ENCODE measurements at places on chromosomes 1 and 21.

DNA sequence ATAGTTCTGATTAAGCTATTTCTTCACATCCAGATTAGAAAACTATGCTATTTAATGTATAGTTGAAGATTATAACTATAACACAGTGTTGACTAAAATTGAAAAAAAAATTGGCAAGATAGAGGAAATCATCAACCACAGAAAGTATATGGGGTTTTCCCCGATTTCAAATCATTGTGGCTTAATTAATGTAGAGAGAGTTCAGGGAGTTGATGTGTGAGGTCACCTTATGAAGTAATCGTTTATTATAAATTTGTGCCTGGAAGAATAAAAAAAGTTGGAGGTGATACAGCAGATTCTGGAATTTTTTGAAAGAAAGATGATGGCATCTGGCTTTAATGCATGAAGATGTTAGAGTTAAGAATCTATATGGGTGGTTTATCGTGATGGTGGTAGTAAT, 84.3 kb downstream of the PTGS2 start:
- DNase-seq, result no peak

DNA sequence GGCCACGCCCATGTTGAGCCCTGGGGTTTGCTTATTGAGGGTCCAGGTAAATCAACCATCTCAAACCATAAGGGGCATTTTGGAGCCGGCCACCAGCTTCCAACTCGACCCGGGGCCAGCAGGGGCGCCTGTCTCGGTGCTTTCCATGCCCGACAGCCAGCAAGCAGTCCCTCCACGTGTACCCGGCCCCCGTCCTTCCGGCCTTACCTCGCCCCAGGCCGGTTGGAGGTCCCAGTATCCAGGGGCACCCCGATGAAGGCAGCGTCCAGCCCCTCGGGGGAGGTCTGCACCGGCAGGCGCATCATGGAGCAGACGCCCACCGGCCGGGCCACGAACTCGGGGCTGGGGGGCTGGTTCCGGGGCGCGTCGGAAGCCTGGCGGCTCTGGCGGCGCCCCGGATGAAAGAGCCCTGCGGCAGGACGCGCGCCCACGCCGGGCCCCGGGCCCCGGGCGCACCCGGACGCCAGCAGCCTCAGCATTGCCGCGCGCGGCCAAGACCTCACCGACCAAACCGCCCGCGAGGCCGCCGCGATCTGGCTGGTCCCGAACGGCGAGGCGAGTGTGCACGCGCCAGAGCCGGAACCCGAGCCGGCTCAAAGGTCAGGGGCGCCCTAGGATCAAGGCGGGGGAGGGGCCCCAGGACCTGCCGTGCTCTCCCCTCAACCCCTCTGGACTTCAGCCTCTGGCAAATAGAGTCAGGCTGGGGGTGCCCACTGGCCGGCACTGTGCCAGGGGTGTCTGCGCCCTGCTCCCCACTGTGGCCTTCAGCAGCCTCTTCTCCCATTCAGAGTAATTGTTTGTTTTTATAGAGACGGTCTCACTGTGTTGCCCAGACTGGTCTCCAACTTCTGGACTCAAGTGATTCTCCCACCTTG, at the start of gene AGMAT:
Gene AGMAT (minus strand): TSS at position 563 of the 875 bp plus-strand sequence. CDS start 84 bp downstream, at position 479.
- peak; percentile 82 for DNase-seq

- DNase-seq, result no peak
Measured at GRCh38 chr1:17944646-17945045, 163.0 kb upstream of the IGSF21 start.

DNA sequence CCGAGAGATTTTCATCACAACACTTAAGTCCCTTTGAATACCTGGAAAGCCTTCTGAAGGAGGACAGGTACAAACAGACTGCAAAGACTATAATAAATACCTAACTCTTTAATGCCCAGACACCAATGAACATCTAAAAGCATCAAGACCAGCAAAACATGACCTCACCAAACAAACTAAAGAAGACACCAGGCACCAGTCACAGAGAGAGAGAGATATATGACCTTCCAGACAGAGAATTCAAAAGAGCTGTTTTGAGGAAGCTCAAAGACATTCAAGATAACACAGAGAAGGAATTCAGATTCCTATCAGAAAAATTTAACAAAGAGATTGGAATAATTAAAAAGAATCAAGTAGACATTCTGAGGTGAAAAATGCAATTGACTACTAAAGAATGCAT, 50.6 kb upstream of the ACADM start:
- DNase-seq, result no peak

GRCh38 chr1:190312763-190313162, 164.9 kb downstream of the BRINP3 start:
- no peak for DNase-seq

DNA sequence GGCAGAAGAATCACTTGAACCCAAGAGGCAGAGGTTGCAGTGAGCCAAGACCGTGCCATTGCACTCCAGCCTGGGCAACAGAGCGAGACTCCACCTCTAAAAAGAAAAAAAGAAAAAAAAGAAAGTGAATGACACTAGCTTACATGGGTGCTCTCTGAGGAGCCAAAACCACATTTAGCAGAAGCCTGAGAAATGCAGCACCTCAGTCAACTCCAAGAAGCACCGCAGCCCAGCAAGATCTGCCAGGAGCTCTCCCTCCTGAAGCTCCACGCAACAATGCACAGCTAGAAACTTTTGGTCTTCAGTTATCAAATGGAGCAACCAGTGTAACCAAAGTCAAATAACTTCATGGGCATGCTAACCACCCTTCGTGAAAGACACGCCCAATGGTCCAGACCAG, 229.1 kb downstream of the SETD4 start:
- no peak for DNase-seq

GRCh38 chr1:112444269-112444668, 48.3 kb downstream of the CTTNBP2NL start:
- no peak for DNase-seq

DNA sequence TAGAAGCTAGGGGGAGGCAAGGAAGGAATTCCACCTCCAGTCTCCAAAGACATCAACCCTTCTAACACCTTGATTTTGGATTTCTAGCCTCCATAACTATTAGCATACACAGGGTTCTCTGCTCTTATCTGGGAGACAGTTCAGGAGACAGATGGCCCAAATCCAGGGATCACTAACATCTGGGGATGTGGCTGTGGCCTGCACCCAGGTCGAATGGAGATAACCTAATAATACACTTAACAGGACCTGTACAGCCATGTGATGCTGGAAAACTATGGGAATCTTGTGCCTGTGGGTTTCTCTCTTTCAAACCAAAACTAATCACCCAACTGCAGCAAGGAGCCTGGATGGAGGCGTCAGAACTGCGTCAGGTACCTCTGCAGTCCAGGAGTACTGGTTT, 47.6 kb downstream of the KIAA0319L start:
- no peak for DNase-seq

- DNase-seq, result no peak
Measured at GRCh38 chr1:116921301-116921885, 11.7 kb downstream of the PTGFRN start.

- DNase-seq, result no peak
Measured at GRCh38 chr1:17404034-17404684, 32.2 kb downstream of the PADI6 start.

DNA sequence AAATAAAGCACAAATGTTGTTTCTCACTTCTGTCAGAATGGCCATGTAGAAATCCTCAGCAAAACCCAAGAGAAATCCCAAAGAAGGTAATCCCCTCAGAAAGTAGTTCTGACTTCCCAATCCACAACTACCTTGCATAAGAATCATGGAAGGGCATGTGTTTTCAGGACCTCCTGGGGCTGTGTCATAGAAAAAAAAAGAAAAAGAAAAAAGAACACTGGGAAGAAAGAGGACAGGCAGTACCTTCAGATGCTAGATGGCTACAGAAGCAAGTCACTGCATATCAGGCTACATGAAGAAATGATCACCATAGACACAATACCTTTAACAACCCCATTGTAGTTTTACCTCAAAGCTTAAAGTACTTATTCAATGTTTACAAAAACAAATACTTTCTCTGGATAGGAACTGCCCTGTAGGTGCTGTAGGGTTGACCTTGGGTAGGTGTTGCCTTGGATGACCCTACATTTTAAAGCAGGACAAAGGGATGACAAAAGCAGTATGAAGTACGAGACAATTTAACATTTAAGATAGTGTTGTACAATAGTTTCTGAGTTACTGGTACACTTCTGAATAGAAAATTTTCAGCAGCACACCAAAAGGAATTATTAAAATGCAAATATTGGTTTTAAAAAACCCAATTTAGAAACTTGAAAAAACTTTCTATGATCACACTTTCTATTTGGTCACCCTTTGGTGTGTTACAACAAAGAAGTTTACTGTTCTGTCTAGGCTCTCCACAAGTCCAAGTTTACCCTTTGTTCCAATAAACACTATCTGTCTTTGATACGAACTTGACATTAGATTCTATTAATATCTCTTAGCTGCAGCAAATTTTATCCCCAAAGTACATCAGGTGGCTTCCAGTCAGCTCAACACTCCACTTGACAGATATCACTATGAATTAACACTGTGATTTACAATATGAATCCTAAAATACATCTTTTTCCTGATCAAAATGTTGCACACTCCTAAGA, 5.0 kb downstream of the TRIT1 start:
- DNase-seq, result no peak

GRCh38 chr1:36835017-36835695, 199.2 kb downstream of the GRIK3 start:
- DNase-seq, result no peak

GRCh38 chr1:244111027-244111426, 59.9 kb downstream of the ZBTB18 start:
- DNase-seq, result no peak

DNA sequence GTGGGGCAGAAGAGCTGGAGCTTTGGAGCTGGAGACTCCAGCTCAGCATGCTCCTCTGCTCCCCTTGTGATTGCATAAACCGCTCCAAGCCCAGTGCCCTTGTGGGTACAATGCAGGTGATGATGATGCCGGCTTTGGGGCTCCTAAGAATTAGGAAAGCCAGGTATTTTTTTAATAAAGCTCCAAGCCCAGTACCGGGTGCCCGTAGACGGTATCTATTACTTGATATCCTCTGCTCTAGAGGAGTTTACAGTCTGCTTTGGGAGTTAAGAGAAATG, 27.2 kb downstream of the TENT5C start:
- DNase-seq, result no peak

- DNase-seq, result no peak
Measured at GRCh38 chr1:27368869-27369582, 2.3 kb upstream of the MAP3K6 start.

DNA sequence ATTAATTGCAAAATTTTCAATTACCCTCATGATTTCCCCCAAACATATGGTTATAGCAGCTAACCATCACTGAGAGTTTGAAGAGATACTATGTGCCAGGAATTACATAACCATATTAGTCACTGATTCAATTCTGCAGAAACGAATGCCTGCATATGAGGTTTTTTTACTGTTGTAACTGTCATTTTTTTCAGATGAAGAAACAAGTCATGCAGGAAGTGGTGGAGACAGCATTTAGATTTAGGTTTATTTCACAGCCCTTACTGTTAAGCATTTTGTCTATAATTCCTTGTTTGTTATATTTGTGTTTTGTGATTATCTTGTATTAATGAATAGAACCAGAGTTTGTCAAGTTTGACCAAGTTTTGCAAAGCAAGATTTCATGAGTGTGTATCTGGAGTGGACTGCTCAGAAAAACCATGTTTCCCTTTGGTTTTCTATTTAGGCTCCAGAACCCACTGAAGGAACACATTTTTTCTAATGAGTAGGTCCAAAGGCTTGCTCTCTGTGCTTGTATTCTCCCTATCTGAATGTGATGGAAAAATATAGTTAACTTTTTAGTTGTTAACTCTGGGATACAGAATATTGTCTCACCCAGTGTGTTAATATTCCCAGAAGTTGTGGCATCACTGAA, 308.5 kb upstream of the ADAMTS5 start:
- no peak for DNase-seq

GRCh38 chr1:4693891-4694290, 39.5 kb downstream of the AJAP1 start:
- DNase-seq, result no peak

DNA sequence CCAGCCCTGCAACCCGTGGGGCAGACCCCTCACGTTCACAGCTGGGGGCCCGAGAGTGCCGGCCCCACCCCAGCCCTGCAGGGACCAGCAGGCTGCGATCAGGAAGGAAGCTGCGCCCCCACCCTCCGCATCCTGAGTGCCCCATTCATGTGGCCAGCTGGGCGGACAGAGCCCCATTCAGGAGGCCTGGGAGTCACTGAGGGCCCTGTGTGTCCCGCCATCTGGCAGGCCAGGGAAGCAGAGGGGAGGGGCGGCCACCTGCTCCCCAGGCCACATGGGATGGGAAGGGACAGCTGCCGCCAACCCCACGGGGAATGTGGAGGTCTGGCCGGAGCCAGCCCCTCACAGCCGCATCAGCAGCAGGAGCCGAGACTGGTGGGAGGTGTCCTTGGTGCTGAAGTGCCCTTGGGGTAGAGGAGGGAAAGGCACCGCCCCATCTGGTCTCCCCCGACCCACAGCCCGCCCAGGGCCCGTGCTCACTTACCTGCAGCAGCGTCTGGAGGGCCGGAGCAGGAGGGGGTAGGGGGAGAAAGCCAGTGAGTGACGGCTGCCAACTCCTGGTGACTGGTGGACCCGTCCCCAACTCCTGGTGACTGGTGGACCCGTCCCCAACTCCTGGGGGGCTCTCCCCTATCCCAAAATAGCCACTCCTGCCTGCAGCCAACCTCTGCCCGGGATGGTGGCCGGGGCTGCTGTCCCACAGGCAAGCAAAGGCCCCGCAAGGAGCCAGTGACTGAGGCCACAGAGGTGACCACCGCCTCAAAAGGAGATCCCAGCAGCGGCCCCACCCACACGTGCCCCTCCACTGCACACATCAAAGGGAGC, 8.7 kb downstream of the ACAP3 start:
- DNase-seq, result no peak

DNA sequence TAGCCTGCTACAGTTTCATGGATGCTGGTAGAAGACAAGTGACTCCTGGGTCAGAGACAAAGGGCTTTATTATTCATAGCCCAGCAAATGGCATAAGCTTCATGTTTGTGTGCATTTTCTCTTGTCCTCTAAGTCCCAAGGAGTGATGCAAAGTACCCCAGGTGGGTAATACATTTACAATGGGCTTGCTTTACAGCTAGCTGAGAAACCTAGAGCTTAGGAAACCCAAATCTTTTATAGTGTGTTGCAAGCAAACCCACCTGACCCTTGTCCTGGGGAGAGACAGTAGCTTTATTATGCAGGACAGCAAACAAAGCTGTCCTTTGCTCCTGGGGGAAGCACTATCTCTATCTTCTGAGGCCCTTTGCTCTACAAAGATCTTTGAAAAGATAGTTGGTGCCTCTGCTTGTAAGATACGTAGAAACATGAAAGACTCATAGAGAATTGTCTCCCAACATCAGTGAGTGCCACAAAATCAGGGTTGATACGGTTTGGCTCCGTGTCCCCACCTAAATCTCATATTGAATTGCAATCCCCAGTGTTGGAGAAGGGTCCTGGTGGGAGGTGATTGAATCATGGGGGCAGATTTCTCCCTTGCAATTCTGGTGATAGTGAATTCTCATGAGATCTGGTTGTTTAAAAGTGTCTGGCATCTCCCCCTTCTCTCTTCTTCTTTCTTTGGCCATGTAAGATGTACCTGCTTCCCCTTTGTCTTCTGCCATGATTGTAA, 315.8 kb upstream of the USP24 start:
- DNase-seq, result no peak

GRCh38 chr1:30685796-30686165, 37.6 kb downstream of the MATN1 start:
- no peak for DNase-seq

GRCh38 chr1:245153552-245154428, 995 bp upstream of the KIF26B start:
- DNase-seq, result peak; percentile 25
